Stimulated activated CD8-positive, alpha-beta memory T cell treated with anti-CD3 and anti-CD28 coated beads, Interleukin-7, amount 100 ng/mL, for 48 hours (primary cell): ENCODE measurements at places on chromosomes 5 and 9.
A peak's percentile ranks its signal among the peaks of the same experiment; 100 is the strongest.

- no peak for DNase-seq
These were observed 146.1 kb downstream of the PBX3 start for GRCh38 chr9:125893277-125893676.

DNA sequence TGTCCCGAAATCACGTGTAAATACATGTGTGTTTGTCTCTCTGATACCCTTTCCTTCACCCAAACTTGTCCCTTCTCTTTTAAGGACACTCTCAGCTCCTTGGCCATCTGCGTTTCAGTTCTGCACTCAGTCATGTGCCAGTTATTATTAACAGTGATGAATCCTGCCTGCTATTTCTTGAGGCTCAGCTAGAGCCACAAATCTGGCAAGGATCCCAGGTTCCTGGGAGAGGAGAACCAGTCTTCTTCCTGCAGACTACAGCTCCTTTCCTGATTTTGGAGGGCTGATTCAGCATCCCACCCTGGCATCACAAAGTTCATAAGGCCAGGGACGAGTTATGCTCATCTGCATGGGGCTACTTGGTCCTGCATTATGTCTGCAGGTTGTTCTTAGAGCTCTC lies 5.6 kb downstream of the MAMDC2 start:
- DNase-seq: no peak

DNA sequence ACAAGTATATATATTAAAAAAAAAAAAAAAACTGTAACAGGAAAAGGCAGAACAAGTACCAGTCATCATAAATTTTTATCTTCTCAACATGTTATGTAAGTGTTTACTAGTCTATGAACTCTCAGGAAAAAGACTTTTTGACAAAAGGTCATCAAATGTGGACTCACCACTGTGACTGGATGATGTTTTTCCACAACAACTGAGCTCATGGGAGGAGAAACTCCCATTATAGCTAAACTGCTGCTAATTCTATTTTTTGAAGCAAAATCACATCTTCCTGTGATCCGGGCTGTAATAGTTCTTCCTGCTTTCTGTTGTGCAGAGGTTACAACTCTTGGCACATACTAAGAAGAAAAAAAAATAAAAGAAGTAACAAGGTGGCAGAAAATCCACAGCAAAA lies 39.6 kb downstream of the POC5 start:
- DNase-seq: no peak

DNA sequence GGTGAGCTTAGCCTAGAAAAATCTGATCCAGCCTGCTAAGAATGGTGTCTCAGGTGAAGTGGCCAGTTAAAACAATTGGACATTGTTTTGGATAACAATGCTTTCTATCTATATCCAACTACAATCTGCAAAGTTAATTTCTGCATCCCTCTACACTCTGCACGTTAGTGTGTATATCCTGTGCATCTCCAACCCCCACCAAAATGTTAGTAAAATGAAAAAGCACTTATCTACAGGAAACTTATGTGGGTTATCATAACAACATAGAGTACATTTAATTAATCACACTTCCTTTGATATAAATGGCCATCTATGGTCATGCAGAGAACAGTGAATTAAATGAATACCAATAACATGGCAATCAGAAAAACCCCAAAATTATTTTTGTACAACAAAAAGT lies 158.7 kb downstream of the NFIB start:
- no peak for DNase-seq

- no peak for DNase-seq
These were observed 507.0 kb upstream of the PTGER4 start for GRCh38 chr5:40172721-40173120.

GRCh38 chr5:169728-170094 lies 21.6 kb upstream of the LRRC14B start:
- DNase-seq: no peak

- DNase-seq: no peak
These were observed 55.3 kb downstream of the ZNF366 start for GRCh38 chr5:72451741-72452505.

DNA sequence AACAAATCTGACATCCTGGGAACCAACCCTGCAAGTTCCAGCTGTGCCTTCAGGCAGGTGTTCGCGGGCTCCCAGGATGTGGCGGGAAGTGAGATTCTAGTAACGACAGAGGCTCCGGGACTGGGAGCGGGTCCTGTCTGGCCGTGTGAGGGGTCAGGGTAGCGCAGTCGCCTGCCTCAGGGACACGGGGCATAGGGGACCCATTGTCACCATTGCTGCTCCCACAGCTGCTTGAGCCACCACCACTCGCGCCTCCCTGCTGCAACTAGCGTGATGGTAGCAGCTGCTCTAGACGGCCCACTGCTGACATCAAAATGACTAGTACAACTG lies 468.5 kb downstream of the CDH9 start:
- DNase-seq: no peak

DNA sequence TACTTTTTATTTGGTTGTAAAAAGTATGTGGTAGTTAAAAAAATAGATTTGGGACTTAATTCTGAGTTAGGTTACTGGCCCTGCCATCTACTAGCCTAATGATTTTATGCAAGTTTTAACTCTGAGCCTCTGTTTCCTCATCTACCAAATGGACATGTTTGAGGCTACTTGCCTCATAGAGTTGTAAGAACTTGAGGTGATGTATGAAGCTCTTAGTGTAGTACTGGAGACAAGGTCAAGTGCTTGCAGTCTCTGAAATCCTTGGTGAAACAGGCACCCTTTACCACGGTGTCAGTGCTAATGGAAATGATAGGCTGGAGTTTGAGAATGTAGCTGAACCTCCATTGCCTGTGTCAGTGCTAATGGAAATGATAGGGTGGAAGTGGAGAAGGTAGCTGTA lies 15.3 kb downstream of the GPR107 start:
- no peak for DNase-seq

GRCh38 chr5:67221487-67222242 lies 25.1 kb upstream of the CD180 start:
- no peak for DNase-seq

- DNase-seq: peak; percentile 18
These were observed 21.5 kb downstream of the C9orf57 start for GRCh38 chr9:72038890-72039410.

DNA sequence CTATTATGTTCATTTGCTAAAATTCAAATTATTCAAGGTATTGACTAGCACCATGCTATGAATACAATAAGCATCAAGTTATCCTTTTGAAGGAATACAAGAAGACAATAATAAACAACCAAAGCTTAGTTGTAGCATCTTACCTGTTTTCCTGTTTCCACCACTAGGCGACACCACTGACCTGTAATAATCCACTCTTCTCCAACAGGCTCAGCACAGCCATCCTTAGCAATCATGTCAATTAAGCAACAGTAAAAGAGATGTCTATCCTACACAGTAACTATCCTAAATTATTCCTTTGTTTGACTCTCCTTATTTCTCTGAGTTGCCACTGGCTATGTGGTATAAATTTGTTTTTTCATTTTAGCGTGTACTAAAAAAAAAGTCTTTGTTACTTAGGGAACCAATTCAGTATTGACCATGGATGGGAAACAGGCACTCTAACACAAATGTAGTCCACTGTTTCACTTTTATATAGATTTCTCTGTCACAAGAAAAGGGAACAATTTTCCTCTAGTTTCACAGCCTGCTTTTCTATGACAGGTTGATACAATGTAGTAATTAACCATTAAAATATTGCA lies 46.2 kb downstream of the PCA3 start:
- no peak for DNase-seq

GRCh38 chr9:84366683-84367082 lies 26.1 kb upstream of the SLC28A3 start:
- DNase-seq: no peak

GRCh38 chr9:106284296-106284695 lies 578.7 kb upstream of the ZNF462 start:
- no peak for DNase-seq

DNA sequence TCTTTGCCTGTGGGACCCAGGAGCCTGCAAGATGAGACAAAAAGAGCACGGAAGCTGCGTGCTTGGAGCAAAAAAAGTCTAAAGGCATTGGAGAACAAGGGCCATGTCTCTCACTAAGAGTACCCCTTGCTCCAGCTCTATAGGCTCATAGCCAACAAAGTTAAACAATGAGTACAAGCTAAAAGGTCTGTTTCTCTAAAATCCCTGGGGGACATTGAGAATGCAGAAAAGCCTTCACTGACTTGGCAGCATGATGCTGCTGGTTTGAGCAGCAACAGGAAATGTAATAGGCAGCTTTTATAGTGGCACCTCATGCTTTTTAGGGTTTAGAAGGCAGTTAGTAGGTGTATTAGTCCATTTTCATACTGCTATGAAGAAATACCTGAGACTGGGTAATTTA lies 287.5 kb downstream of the SMARCA2 start:
- DNase-seq: no peak

GRCh38 chr5:168612996-168613395 lies 33.8 kb upstream of the PANK3 start:
- DNase-seq: no peak

DNA sequence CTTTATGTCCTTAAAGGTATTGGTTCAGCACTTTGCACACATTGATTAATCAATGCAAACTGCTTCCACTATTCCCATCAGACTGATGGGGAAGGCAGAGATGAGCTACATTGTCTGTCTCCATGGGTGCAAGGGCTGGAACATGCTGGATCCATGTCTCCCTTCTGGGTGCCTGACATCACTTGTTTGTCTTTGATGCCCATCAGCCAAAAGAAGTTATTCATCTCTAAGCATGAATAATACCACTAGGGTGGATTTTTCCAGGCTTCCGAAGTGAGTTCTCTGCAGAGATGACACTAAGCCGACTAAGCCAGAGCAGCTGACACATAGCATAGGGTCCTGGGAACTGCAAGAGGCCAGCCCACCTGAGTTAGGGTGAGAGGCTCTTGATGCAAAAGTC lies 8.7 kb downstream of the FGF1 start:
- DNase-seq: no peak

DNA sequence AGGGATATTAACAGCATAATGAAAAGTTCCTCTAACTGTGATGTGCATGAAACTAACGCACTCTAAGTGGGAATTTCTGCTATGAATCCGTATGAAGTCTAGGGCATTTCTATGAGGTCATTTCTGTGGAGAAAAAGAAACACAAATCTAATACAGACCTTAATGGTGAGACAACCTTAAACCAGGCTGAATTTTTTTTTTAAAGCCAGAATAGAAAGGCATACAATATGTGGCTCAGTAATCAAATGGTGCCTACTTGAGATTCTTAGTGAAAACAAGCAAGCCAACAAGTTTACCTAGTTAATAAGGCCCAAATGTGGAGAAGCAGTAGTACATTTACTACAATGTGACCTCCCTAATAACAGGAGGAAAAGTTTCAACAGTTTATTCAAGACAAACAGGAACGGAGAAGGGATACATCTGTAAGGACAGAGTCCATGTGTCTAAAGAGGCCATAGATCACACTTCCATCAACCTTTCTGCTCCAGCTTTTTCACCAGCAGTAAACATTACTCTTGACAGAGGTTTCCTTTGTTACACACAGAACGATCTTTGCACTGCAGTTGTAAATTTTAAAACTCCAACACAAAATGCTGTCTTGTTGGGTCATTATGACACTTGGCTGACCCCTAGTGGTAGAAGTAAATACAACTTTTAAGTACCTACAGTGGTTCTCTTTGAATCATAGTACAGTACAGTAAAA lies 26.2 kb downstream of the CARNMT1 start:
- DNase-seq: no peak

- no peak for DNase-seq
These were observed 116.0 kb downstream of the MACIR start for GRCh38 chr5:103374473-103374963.

DNA sequence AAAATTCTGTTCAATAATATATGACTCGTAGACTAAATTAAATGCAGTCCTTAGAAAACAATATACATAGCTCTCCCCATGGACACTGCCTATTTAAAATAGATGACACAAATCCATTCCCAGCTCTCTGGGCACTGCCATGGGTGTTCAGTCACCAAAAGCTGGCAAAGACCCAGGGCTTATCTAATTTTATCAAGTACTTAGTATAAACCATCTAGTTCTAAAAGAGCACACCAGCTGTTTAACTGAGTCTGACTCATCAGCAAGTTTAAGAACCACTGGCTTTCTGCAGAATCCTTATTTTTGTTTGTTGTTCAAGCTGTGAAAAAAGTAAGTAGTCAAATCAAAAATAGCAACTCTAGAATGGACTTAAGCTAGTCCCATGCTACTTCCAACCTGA lies 107.6 kb downstream of the PLPP1 start:
- no peak for DNase-seq

GRCh38 chr9:78006734-78007133 lies 24.9 kb downstream of the GNAQ start:
- no peak for DNase-seq

DNA sequence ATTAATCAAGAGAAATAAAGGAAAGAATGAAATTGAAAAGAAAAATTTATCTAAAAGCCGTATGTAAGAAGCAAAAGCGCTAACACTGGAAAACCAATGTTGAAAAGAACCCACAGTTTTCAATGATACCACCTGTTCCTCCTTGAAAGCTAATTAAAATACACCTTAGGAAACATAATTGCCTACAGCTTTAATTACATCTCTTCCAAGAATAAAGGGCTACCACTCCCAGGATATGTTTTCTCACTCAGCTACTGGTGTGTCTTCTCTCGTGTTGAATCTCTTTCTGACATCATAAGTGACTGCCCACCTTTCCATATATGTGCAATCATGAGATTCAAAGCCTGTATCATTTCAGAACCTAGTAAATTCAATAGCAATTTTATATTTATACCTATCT lies 880.6 kb upstream of the DMAC1 start:
- no peak for DNase-seq

- no peak for DNase-seq
These were observed 28.0 kb downstream of the NKD2 start for GRCh38 chr5:1036504-1037122.

DNA sequence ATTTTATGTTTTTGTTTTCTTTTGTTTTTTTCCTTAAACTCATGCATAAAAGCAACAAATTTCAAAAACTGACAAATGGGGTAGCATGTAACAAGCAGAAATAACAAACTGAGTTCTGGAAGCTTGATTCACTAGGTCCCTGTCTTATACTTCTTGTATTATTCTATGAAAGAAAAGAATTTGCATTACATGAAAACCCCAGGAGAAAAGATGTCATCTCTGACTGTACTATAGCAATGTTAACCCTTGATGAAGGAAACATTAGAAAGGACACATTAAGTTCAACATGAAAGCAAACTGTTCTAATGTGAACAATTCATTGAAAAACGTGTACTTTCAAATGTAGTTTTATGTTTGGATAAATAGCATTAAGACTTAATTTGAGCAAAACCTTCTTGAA lies 9.2 kb downstream of the RAB14 start:
- no peak for DNase-seq

DNA sequence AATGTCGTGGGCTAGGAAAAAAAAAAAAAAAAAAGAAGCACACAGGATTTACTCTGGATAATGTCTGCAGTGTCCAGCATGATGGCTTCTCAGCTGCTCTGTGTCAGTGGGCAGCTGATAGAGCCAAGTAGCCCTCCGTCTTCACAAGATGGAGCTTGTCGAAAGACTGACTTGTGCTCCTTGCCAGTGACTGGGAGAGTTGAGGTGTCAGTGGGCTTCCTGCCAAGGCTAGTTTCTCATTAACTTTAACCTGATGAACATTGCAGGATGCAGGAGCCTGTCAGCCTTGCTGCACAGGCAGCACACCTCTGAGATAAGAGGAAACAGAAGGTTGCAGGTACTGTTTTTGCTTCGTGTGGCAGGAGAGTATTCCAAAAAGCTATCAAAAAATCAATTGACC lies 171.4 kb upstream of the SGCD start:
- DNase-seq: no peak

GRCh38 chr9:92965061-92965758 lies 17.9 kb downstream of the FGD3 start:
- DNase-seq: no peak

- DNase-seq: no peak
These were observed 44.9 kb upstream of the RAPGEF6 start for GRCh38 chr5:131679911-131680310.
